Activated T-helper 17 cell treated with anti-CD3 and anti-CD28 coated beads, Interleukin-2, amount 50 U/mL, for 72 hours (primary cell): ENCODE measurements at places on chromosomes 4 and X. TPM values are rescaled to one million over a fixed set of nuclear protein-coding genes. Genes with fewer than 3 reads are reported as not detected.

DNA sequence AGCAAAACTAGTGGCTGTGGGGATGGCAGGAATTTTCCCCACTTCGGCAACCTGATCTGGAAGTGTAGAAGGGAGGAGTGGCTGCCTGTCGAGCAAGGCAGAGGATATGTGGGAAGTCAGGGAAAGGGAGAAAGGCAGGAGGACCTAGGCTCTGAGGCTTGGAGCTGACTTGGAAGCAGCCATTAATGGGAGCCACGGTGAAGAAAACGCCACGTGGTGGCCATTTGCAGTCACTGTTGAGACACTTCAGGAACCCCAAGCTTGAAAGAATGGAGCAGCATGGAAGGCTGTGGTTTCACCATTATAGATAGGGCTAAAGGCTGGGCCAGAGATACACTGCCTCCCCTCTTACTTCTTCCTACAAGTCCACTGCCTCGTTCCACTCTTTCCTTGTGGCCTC lies 41.8 kb upstream of the MAML3 start:
- no peak for ATAC-seq

DNA sequence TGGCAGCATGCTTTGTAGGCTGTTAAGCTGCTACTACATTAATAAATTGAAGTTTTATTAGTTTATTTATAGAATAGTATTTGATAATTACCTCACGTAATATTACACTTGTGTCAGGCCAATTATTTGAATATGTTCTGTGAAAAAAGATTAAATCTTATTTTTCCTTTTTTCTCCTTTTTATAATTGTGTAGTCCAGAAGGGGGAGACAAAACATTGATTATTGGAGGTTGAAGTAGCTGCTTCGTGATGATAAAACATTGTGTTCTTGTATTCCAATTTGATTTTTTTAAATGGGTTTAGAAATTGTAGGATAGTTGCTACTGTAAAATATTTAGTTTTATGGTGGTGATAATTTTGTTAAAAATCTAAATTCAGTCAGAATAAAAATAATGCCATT lies 85.7 kb downstream of the DIAPH2 start:
- ATAC-seq, result no peak

DNA sequence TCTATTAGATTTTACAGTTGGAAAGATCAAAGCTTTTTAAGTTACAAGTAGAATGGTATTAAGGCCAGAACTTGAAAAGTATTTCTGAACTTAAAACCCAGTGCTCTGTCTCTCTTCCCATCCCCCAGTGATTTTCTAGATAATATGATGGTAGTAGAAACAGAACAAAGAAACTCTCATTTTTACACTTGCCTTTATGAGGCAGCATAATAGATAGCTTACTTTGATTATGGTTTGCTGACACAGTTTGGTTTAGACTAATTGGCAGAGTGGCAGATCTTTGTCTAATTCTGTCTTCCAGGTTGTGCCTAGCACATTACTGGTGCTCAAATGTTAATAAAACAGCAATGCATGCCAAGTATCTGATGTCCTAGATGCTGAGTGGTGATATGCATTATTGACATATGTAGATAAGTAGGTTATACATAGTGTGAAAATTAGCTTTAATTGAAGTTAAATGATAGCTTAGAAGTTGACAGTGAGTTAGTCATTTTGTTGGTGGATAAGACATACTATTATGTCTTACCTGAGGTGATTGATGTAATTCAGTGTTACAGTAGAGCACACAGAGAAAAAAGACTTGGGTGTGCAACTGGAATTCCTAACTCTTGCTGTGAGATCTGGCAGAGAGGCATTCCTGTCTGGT lies 4.3 kb upstream of the RAPGEF2 start:
- no peak for ATAC-seq

- ATAC-seq, result no peak
Measured at GRCh38 chr4:41155194-41155830, 59.0 kb downstream of the APBB2 start.

GRCh38 chr4:109009909-109010308 lies 247.1 kb upstream of the ETNPPL start:
- ATAC-seq, result no peak

DNA sequence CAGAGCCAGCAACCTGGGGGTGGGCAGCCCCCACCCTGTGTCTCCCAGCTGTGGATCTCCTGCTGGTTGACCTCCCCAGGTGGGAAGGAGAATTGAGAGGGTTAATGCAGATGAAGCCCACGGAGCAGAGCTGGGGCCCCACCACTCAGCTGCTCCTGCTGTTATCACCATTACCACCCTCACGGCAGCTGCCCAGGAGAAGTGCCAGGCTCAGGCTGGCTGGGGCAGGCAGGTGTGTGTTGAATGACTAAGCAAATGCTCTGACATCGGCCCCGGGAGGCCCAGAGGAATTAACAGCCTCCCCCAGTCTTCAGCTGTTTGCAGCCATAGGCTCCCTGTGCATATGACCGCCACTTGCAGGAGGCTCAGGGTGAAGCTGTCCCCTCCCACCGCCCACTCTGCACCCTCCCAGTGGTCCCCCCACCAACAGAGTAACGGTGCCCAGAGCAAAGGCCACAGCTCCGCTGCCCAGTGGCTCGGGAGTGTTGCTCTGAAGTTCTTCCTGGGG lies 133.8 kb downstream of the CPZ start:
- ATAC-seq, result no peak

DNA sequence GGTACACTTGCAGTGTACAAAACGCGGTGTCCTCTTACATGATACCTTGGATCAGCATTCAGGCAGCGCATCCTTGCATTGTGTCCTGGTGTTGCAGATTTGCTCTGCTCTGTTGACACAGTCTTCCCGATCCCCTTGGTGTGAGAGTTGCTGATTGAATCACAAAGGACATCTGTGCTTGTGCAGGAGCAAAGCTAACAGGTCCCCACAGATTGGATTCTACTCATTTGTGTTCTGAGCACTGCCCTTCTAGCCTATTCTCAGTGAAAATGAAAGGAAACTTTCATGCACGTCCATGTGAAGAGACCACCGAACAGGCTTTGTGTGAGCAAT lies 171.4 kb downstream of the FRMPD4 start:
- ATAC-seq, result no peak

- ATAC-seq, result no peak
Measured at GRCh38 chr4:150683775-150684350, 101.9 kb downstream of the MAB21L2 start.

DNA sequence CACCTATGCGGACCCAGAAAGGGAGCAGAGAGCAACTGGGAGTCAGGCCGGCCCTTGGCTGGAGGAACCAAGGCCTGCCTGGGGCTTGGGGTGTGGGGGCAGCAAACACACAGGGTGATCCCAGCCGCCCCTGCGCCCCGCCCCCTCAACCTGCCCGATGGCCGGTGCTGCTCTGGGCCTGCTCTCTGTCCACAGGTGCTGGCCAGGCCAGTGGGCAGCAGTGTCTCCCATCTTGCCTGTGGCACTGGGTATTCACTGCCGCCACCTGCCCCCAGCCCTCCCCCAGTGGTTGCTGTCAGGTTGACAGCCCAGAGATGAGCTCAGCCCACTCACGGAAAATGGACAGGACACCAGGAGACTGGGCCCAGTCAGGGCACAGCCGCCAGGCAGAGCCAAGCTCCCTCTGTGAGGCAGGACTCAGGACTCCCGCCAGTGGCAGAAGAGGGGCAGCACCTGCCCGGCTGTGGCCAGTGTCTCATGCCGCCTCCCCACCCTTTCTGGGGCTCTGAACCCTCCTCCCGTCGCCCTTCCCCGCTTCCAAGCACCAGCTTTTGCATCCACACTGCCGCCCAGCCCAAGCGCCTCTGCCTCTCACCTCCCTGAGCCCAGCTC lies 4.7 kb downstream of the NKX1-1 start:
- ATAC-seq, result no peak

DNA sequence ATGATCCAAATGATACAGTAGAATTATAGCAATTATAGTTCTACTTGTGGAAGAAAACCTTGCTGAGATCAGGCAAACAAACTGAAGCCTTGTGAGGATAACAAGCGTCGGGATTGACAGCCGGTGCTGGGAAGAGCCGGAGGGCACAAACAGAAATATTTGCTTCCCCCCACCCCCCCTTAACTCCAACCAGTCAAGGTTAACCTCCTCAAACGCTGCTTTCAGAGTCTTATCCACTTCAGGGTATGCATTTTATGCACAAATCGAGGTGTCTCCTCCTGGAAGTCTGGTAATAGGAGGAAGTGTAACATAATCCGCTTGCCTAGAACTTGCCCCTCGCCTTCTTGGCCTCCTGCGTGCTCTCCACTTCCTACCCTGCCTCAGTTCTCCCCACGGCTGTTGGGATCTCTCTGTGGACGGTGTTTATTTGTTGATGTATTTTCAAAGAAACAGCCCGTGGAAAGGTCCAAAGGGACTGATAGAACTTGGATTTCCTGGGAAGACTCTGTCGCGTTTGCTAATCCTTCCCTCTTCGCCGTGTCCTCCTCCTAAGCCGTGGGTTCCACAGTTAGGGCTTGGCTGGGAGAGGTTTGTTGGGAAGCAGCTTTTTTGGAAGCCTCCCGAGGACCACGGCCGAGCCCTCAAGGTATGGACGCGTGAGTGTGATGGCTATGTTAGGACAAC lies 4.1 kb upstream of the ARX start:
- no peak for ATAC-seq

GRCh38 chr4:127730142-127730913 lies at the start of gene SLC25A31:
Gene SLC25A31, plus strand, starts transcription at chr4:127730400. Its CDS starts 146 bp downstream, at chr4:127730546.
- no peak for ATAC-seq

GRCh38 chr4:87567191-87567590 lies 38.0 kb upstream of the SPARCL1 start:
- no peak for ATAC-seq

GRCh38 chr4:2251795-2252529 lies 9.9 kb downstream of the MXD4 start:
- no peak for ATAC-seq

GRCh38 chr4:99669084-99669483 lies 11.5 kb upstream of the C4orf54 start:
- ATAC-seq, result no peak

GRCh38 chr4:78768452-78769180 lies 7.5 kb upstream of the BMP2K start:
- ATAC-seq, result peak; percentile 56

- ATAC-seq, result no peak
Measured at GRCh38 chrX:30343206-30343605, 34.0 kb upstream of the NR0B1 start.

DNA sequence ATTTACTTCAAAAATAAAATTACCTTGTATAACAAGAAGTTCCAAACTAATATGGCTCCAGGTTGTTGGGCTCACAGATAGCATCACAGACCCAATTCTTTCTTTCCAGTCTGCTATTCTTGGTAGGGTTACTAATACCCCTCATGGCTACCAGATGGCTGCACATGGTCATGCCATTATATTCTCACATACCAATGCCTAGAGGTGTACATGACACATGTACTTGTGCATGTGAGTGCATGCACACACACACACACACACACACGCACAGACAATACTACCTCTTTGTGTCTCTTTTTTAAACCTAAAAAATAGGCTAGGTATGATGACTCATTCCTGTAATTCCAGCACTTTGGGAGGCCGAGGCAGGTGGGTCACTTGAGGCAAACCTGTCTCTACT lies 31.1 kb downstream of the FBXO8 start:
- ATAC-seq, result no peak

GRCh38 chr4:15982842-15983524 lies 20.0 kb upstream of the FGFBP2 start:
- no peak for ATAC-seq

DNA sequence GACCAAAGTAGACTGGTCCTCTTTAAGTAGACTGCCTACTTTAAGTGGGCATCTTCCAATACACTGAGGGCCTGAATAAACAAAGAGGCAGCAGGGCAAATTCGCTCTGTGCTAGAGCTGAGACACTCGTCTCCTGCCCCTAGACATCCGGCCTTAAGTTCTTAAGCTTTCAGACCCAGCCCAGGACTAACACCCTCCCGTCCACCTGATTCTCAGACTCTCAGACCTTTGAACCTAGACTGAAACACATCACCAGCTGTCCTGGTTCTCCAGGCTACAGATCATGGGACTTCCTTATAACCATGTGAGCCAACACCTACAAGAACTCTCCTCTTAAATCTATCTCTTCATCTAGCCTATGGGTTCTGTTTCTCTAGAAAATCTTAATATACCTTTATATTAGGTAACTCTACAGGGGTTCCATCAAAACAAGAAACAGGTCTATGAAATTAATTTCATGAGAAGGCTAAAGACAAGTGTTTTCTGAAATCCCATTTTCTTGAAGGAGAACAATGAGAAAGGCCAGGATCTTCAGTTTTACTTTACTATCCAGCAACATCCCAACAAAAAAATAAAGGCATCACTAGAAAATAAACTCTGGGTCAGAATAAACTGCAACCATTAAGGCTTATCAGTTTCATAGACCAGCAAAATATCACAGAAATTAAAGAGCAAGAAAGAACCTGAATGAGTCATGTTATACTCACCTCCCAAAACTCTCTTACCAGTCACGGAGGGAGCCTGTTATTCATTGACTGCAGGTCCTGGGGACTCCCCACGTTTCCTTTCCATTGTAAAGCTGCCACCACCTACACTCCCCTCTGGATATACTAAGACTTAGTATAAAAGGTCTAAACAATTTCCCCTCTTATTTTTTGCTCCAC lies 14.8 kb downstream of the ADGRA3 start:
- ATAC-seq, result peak; percentile 93

GRCh38 chr4:30208731-30209435 lies 511.3 kb upstream of the PCDH7 start:
- no peak for ATAC-seq

- no peak for ATAC-seq
Measured at GRCh38 chrX:17412692-17413091, 37.7 kb downstream of the NHS start.

DNA sequence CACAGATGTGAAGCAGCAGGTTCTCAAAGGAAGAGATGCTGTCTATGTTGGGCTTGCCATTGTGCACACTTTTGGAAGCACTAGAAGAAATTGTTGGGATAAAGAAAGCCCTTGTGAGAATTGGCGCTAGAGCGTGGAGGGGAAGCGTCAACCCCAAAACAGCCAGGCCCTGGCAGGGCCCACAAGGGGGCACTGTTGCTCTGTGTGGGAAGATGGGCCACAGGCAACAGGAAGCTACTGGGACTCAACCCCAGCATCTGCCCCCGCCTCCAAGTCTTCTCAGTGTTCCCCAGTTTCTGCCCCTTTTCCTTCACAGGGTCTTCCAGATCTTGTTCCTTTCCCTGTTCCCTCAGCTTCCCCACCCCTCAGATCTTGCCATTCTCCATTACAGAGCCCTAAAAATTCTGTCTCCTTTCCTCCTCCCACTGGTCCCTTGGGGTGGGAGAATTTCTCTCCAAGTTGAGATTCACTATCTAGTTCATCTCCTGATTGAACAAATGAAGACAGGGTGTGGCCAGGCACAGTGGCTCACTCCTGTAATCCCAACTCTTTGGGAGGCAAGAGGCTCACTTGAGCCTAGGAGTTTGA lies 85.5 kb downstream of the STARD8 start:
- peak; percentile 75 for ATAC-seq

The CLNK gene
- not detected for total RNA-seq

The F8A2 gene
- not detected for total RNA-seq

The MAGEA8 gene
- not detected for total RNA-seq

The SEC24B gene
- total RNA-seq, result 28.1 TPM

The TAF7L gene
- total RNA-seq, result not detected

The DIPK2B gene
- not detected for total RNA-seq

The AGTR2 gene
- total RNA-seq, result not detected

The MAGEA11 gene
- total RNA-seq, result not detected

The MXRA5 gene
- not detected for total RNA-seq

The USP46 gene
- total RNA-seq, result 10.1 TPM

The GAGE2A gene
- not detected for total RNA-seq

The UCHL1 gene
- total RNA-seq, result 1.0 TPM
